ENCODE measurements at places on chromosomes 7 and 10.

DNA sequence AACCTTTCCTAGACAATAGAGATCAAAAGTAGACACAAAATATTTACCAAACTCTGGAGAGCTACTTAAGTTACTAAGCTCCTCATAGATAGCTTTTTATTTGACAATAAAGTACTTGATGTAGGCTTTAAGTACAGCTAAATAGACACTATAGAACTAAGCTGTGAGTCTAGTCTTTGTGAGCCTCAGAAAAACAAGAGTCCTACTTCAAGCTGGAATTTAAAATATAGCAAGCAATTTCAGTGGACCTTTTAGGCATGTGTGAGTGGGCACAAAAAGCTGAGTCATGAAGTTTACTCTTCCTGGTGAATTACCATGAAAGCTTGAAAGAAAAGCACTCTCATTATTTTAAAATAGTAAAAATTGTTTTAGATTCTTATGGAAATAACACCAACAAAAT, 76.1 kb downstream of the ADD3 start:
- DNase-seq = no peak

DNA sequence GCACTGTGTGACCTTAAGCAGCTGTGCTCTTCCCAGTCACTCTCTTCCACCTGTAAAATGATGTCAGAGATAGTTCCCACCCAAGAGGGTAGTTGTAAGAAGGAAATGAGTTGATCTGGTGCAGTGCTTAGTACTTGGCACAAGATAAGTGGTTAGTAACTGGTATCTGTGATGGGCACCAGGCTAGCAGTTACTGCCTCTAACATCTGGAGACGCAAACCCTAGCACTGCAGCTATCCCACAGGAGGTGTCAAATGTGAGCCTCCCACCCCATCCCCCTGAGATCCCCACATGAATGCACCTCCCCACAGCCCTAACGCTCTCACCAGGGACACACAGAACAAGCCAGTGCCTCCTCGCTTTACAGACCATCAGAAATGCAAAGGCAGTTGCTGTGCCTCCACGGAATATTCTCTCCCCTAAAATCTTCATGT, 72.0 kb downstream of the KCNMA1 start:
- DNase-seq = no peak

DNA sequence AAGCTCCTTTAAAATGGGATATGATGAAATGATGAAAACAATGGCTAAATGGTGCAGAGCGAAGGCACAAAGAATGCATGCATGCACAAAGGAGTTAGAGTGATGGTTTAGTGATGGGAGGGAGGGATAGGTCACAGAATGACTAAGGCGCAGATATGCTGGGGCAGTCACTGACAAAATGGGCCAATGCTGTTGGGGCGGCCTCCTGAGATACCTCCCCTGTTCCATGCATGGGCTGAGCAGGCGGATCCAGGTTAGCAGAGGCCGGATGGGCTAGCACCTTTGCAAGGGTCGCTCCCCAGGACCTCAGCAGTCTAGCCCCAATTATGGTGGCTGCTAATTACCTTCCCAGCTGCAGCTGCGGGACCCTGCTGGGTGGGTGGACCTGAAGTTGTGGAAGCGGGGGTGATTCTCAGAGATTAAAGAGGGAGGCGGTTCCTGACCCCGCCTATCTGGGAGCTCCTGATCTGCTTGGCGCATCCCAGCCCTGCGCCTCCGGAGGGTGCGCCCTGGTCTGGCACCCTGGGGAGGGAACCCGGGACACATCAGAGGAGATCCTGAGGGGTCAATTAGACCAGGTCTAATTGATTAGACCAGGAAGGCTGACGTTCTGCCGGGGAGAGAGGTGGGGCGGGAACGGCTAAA, 175.0 kb downstream of the CYP26A1 start:
- DNase-seq = no peak

DNA sequence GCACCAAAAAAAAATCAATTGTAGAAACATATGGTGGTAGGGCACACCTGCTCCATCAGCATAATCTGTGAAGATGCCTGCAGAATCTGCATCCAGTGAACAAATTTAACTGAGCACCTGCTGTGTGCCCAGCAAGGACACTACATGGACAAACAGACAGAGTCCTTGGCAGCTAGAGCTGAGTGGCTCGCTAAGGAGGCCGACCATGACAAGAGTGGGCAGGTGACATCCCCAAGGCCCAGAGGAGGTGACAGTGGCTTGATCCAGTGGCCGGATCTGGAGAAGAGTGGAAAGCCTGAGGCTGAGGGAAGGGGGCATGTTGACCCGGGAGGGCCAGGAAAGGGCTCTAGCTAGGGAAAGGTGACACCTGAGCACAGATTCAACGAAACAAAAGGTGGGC, 68.1 kb downstream of the MAD1L1 start:
- DNase-seq = no peak

DNA sequence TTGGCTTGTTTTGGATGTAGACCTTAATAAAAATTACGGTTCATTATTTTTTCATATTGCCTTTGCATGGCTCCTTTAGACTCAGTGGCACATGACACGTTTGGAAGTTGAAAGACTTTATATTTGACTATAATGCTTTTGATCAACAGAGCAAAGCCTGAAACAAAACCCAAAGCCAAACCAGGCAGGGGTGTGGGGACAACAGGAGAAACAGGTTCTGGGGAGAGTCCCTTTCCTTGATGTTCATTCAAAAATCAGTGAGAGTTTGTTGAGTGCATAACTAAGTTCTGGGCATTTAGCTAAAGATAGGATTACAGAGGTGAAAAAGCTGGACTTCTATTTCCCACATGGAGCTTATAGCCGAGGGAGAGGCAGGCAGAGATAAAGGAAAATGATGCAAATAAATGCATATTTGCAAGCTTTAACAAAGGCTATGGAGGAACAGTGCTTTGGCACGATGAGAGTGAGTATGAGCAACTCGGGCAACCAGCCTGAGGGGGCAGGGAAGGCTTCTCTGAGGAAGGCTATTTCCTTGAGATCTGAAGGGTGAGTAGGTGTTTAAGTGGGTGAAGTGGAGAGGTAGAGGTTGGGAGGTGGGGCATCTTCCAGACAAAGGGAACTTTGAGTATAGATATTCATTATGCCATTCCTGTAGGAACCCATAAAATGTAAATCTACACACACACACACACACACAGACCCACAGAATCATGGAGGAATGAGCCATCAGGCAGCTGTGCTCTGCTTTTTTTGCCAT, 34.5 kb upstream of the PDZD8 start:
- DNase-seq = no peak

- DNase-seq = no peak
These were observed 880 bp downstream of the HERC4 start for GRCh38 chr10:68074031-68074774.

GRCh38 chr10:32149252-32149955, 93.2 kb upstream of the KIF5B start:
- no peak for DNase-seq

DNA sequence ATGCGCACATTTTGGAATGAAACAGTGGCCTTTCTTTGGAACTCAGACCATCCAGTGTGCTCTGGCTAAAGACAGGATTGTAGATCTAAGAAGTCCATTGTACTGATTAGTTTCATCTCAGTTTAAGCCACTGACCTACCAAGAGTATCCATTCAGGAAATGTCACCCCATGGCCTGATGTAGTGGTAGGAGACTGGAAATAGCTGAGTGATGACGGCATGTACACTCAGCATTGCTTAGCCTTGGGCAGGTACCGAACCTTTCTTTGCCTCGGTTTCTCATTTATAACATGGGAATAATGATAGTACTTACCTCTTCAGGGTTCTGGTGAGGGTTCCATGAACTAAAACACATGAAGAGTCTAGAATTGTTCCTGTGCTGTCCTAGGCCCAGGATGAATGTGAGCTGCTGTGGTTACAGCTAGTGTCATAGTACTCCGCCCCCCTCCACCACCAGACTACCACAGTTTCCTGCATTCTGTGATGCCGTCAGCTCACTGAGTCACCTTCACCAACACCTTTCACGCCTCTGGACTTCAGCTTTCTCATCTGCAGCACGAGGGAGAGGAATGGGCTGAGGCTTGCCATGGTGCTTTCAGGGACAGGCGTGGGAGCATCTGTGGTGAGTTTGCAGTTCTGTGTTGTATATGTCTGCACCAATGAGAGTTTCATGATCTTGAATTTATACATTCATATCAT, 484.0 kb upstream of the GALNT17 start:
- DNase-seq = no peak

DNA sequence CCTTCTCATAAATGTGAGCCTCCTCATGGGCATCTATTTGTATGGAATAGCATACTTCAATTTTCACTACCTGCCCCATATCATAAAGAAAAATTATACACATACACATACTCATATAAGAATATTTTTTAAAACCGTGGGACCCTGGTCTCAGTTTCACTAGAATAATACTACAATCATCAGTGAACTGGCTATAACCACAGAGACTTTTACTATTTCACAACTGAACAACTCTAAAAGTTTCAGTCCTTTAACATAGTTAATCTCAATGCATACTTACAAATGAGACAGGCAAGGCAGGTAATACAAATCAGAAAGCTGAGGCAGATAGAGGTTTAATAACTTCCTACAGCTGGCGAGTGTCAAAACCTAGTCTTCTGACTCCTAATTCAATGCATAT, 83.1 kb downstream of the LRRN3 start:
- no peak for DNase-seq

DNA sequence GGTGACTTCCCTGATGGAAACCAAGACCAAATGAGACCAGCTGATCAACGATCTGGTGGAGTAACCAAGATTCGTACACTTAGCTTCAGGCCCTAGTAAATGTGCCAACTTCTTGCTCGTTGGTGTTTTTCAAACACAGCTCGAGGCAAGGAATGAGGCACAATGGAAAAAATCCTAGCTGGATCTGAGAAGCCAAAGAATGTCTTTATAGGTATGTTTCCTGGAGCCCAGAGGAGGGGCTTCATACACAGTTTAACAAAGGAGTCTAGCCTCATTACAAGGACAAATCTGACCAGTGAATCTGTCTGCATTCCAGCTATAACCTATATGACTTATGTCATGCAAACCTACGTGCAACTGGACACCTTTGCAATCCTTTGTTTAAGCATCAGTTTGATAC, 3.7 kb downstream of the COL17A1 start:
- DNase-seq = no peak

GRCh38 chr7:151366880-151367222, 25.2 kb downstream of the NUB1 start:
- DNase-seq = no peak

DNA sequence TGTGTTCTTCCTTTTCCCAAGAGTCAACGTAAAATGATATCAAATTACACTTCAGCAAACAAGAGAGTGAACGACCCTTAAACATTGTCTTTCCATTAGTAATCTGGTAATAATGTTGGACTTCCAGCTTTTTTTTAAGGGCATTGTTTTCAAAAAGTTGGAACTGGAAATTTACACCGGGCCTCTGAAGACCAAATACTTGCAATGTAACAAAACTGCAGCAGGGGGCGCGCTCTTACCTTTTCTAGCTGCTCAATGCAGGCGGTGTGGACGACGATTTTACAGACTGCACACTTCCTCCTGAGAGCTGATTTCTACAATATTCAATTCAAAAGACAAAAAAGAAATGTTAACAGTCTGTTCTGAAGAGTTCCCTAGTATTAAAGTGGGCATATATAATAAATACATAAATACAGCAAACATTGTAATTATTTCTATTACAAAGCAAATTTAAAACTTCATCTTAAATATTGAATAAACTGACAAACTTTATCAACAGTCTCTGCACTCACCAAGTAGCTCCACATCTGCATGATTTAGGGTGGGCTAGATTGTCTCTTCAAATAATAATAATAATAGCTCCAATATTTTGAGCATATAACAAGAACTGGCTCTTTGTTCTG, 190.4 kb downstream of the DGKI start:
- peak; percentile 82 for DNase-seq

DNA sequence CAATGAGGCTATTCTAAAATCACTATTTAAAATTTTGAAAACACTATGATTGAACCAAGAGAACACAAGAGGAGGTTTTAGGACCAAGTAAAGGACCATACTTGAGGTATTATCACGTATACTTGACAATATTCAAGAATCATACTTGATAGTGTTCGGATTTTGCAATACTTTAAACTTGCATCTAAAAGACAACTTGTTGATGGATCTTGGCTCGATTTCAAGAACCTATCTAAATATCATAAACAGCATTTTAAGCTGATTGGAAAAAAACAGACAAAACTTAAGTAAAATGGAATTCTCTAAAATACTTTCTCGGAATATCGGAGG, 1.3 kb downstream of the NAMPT start:
- no peak for DNase-seq

- peak; percentile 18 for DNase-seq
These were observed 14.7 kb upstream of the TMEM236 start for GRCh38 chr10:17737027-17737965.

GRCh38 chr7:518630-519483, 789 bp downstream of the PDGFA start:
- no peak for DNase-seq

GRCh38 chr10:7084280-7085005, 326.4 kb downstream of the SFMBT2 start:
- no peak for DNase-seq

DNA sequence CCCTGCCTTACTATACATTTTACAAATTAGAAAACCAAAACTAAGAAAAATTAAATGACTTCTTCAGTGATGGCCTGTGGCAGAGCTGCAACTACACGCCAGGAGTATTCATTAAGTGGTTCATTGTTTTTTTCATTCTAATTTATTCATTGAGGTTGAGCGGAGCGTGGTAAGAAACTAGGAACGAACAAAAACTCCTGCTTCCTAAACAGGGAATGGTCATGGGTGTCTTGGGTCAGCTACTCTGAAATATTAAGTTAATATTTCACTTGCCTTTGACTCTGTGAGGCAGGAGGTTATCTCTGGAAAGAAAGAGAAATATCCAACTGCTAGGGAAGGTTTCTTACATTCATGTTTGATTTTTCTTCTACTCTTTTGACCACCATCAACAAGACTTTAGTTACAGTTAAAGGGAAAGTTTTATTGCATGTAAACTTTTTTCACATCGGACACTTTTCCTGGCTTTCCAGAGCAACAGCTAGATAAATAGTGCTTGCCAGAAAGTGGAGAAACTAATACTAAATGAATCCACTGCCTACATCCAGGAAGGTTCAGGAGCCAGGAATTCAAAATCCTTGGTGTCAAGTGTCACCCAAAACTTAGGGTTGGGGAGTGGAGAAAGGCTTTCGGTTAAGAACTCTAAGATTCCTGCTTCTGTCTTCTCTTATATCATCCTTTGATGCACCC, 896 bp upstream of the GNG11 start:
- DNase-seq = no peak

- no peak for DNase-seq
These were observed 19.8 kb downstream of the PMPCB start for GRCh38 chr7:103317009-103317408.

GRCh38 chr7:64640504-64640903, 25.4 kb upstream of the ZNF107 start:
- DNase-seq = no peak

- no peak for DNase-seq
These were observed 102.2 kb upstream of the DIP2C start for GRCh38 chr10:791639-792038.

GRCh38 chr10:47240173-47240572, 59.8 kb upstream of the GDF10 start:
- no peak for DNase-seq

All from NT2/D1 (cell line).